ENCODE measurements at places on chromosomes 6 and 20.

- DNase-seq: peak; percentile 72
These were observed 792 bp downstream of the SNAP25 start for GRCh38 chr20:10219452-10219791.

GRCh38 chr20:35626386-35627001, 10.9 kb downstream of the SPAG4 start:
- no peak for DNase-seq

DNA sequence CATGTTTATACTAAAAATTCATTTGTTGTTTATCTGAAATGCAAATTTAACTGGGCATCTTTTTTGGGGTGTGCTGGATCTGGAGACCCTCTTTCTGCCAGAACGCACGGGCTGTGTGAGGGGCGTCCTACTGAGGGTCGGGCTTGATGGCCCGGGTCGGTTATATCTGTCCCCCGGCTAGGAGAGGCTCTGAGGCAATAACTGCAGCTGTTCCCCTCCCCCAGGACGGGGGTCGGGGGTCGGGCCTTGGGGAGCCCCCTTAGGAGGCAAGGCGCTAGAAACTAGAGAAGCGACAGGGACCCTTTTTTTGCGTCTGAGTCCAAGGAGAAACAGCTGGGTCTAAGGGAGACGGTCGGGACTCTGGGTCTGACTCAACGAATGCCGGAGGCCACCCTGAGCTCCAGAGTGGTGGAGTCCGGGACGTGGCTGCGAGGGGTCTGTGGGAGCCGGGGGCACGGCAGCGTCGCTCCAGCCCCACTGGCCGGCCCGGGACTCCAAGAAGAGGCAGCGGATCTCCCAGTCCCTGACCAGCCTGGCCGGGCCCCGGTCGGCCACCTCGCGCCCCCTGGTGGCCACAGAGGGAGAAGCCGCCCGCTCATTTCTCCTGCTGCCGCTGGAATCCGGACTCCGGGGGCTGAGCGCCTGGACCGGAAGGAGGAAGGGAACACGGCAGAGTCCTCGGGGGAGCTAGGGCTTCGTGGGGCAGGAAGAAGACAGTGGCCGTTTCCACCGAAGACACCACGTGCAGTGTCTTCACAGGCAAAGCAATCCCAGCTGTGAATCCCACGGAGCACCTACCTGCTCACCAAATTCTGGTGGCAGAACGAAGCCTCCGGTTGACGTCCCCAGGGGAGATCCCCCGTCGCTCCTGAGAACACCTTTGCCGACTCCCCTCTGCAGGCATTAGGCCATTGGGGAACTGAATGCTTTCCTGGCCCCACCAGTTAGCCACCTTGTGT, 24.0 kb upstream of the SCML4 start:
- DNase-seq: peak; percentile 78

- peak; percentile 97 for DNase-seq
These were observed 64.6 kb upstream of the TXNDC5 start for GRCh38 chr6:7974938-7975763.

DNA sequence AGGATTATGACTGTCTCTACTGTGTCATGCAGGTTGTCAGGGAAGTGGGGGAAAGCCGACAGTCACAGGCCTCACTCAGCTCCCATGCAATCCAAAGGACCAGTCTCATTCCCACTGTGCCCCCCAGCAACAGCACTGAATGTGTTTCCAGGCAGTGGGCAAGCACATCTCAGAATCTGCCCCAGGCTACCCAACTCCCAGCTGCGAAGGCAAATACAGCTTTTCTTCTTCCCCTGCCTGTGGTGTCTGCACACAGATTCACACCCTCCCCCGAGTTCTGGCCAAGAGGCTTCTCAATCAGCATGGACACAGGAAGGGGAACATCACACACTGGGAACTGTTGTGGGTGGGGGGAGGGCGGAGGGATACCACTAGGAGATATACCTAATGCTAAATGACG, 75.3 kb downstream of the SNAP91 start:
- DNase-seq: no peak

DNA sequence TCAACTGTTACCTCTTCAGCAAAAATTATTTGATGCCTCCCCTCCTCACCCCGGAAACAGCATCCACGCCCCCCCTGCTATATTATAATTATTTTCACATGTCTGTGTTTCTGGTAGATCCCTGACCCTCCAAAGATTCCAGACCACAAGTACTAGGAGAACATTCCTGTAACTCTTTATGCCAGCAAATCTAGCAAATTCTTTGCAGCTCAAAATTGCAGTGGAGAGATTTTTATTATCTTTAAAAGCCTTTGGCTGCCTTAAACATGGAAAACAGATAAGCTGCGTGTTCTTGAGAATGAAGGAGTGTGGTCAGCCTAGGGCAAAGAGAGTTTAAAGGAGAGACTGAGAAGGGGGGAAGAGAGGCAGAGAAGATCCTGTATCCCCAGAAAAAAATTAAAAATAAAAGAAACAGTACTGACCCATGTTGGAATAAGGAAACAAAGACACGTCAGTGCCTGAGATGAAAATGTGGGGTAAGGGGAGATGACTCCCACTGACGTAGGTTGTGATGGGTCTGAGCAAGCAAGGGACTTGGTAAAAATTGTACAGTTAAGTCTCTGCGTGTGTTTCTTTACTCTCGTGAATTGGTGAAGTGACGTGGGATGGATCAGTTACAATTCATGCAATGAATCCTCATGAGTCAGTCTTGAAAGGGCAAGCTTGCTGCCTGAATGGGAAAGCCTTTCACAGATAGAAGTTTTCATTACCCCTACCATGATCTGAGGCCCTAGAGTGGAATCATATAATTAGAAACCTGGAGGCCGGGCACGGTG, 8.3 kb downstream of the ID4 start:
- no peak for DNase-seq

DNA sequence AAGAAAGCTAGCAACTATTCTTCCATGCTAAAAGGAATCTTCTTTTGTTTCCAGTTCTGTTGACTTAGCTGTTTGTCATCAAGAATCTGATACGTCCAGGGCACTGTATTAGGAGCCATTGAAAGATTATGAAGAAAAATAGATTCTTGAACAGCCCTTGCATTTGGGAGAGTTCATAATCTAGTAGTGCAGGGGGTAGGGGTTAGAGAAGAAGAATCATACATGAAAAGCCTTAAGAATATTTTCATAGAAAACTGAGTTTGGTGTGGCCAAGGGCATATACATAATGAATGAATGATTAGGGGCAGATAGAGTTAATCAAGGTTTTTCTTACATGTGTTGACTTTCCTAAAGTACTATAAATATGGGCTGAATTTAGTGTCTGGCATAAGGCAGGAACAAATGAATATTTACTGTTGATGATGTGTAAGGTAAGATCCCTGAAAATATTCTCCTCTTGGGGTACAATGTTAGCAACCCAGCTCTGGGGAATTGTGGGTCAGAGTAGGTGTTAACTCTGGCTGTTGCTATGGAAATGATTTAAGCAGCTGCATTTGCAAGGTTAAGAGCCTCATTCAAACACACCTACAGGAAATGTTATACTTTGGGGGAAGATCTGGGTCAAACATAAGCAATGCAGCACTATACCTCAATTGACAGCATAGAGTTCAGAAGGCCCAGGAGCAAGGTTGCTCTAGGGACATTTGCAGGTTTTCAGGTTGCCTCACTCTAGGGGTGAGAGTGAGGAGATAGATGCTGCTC, 667.3 kb upstream of the CITED2 start:
- no peak for DNase-seq

GRCh38 chr20:55175081-55175480, 699.7 kb downstream of the DOK5 start:
- no peak for DNase-seq

GRCh38 chr20:31693987-31694661, 28.5 kb downstream of the BCL2L1 start:
- DNase-seq: no peak

DNA sequence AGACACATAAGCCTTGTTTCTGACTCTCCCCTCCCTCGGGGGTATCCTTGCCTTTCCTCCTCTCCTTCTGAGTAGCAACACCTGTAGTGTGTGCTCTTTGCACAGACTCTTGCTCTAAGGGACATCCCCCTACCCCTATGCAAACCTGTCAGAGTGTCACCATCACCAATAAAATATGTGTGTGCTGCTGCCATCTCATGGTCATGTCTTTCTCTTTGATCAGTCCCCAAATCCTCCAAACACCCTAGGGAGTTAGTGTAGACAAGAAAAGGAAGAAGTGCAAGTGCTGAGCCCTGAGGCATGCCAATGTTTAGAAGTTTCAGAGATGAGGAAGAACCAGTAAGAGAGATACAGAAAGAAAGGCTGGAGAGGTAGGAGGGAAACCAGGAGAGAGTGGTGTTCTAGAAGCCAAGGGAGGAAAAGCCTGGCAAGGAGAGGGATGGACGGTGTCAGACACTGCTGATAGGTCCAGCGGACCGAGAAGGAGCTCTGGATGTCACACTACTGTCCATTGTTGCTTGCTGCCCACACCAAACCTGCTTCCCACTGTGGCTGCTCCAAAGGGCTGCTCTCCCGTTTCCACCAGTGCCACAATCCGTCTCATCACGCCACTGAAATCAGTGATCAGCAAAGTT, 16.4 kb downstream of the TRMT6 start:
- peak; percentile 38 for DNase-seq

DNA sequence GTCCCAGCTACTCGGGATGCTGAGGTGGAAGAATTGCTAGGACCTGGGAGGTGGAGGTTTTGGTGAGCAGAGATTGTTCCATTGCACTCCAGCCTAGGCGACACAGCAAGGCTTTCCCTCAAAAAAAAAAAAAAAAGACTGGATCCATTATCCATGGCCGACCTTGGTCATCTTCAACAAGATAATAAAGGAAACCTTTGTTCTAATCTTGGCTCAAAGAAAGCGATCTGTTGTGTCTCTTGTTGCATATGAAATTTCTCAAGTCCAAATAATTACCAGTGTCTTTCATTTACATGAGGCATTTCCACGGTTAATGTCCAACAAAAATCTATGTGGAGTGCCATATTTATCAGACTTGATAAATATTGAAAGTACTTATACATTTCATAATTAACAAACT, 23.7 kb upstream of the KIF16B start:
- DNase-seq: no peak

- no peak for DNase-seq
These were observed 8.5 kb downstream of the ISM1 start for GRCh38 chr20:13229538-13229937.

DNA sequence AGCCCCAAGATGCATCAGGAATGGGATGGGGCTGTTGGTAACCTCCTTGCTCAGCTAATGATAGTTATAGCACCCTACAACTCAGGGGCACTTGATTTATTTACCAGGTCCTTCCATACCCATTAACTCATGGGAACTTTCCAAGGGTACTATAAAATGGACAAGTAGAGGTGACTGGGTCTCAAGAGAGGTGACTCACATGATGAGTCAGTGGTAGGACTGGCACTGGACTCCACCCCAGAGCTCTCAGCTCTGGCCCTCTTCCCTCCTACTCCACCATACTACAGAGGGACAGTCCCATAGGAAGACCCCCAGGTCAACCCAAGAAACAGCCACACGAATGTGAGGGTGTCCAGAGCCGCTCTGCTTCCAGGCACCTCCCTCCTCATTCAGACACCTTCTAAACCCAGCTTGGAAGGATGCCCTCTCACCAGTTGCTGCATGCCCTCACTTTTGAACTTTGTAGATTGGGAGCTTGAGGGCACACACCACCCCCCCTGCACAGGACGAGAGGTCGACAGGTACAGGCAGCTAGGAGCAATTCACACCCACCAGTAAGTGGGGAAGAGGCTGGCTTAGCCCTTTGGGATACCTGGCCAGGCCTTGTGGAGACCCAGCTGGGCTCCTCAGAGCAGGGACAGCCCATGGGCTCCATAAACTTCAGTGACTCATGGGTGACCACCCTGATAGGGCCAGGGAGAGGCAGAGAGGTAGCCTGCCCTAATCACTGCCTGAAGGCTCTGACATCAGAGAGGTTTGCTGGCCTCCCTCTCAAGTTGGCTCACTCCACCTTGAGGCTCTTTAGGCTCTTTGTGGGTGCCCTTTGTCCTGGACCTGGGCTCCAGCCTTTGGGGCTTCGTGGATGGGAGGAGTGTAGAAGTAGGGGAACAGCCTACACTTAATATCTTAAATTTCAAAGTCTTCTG, 81.6 kb upstream of the MLN start:
- DNase-seq: peak; percentile 78

DNA sequence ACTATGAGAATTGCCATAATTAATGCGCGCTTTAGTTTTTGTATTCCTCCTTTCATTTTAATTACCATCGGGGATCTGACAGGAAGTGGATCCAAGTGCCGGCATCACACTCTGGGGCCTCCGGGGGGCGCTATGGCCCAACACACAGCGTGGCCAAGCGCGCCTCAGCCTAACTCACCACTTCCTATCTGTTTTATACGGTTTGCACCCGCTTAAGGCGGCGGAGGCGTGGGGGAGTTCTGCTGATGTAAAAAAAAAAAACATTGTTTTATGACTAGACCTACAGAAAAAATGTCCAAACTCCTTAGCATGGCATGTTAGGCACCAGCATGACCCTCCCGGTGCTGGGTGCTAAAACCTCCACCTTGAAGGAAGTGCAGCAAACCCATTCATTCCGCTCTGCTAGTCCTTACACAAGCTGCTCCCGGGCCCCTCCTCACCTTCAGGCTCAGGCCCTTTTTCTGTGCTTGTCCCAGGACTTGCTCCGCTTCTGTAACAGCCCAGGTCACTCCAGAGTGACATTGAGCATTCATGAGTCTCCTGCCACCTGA, 4.5 kb upstream of the EBF4 start:
- peak; percentile 57 for DNase-seq

GRCh38 chr6:42704251-42704936, 18.0 kb downstream of the PRPH2 start:
- no peak for DNase-seq

DNA sequence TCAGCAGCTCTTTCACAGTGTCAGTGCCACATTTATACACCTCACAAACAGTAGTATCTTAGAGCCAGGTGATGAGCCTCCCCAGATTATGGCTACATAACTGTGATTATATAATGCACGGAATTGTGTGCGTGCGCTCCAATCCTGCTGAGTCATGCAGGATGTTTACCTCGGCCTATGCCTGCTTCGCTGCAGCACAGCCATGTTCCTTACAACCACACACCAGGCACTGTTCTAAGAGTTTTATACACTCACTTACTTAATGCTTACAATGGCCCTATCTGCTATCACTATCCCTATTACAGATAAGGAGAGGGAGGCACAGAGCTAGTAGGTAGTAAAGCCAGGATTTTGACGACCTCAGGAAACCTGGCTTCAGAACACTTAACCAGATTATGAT, 7.3 kb downstream of the ZKSCAN3 start:
- DNase-seq: no peak

GRCh38 chr6:157579467-157580031, 198.6 kb downstream of the ZDHHC14 start:
- DNase-seq: no peak
